EH (cell line): ENCODE measurements at places on chromosomes 4 and X.

DNA sequence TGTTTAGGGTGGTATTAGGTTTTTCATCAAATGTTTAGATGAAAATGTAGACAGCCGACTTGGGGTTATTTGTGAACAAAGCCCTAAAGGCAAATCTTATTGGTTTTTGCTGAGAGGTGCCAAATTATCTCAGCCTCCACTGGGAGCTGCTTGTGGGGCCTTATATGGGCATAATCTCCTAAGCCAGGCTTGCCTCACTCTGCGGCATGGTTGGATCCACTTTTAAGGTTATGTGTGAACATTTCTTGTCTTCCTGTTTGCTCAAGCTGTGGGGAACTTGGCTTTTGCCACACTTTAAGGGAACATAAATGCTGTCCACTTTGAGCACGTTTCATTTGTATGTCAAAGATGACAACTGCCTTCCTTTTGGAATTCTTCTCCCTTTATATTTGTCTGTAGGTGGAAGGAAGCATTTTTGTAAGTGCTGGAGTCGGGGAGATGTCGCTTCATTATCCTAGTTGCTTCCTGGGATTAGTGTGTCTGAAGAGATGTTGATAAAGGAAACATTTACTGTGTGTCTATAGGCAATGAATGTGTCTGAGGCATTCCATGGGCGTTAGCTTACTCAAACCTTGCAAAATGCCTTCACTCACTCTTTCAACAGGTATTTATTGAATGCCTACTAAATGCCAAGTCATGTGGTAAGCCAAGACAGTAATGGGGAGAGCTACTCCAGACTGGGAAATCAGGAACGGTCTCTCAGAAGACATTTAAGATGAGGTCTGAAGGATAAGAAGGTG is 78.3 kb downstream of the SLC9A6 start:
- DNase-seq = peak; percentile 30

DNA sequence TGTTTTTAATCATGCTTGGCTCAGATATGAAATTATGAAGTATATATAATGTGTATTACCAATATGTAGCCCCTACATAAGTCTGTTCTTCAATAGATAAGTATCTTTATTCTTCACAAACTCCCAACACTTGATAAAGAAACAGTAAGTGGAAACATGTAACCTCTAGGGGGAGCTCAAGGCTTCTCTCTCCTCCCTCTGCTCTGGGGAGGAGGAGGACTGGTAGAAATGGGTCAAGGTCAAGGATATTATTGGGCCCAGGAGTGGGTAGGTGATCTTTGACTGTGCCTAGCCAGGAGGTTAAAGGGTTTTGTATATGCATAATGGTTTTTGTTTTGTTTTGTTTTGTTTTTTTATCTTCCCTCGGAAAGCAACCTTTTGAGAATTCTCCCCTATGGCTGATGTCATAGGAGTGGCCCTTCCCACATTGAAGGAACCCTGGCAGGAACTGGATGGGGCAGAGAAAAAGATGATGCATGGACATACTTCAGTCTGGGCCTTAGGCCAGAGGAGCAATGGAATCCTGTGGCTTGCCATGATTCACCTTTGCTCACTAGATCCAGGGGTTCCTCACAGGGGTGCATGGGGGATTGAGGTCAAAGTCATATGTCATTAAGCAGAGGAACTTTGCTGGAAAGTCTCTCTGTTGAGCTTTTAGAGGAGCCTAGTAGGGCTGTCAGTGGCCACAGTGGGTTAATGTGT is 460.3 kb downstream of the MID1IP1 start:
- peak; percentile 39 for DNase-seq

DNA sequence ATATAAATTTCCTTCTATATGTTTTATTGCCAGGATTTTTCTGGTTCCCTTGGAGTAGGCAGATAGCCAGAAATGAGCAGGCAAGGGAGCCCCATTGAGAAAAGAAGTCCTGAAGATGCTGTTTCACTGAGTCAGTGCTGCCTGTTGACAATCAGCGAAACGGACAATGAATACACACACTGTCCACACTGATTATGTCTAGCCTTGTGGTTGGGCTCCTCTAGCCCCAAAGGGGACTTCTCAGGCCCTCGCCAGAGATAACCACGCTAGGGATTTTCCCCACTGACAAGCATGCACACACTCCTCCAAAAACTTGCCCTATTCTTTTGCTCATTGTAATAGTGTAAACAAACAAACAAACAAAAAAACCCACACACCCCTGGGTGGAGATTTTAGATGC is 369.3 kb downstream of the DMD start:
- no peak for DNase-seq

- peak; percentile 70 for DNase-seq
Measured at GRCh38 chrX:40996886-40997530, 88.2 kb upstream of the USP9X start.

- no peak for DNase-seq
Measured at GRCh38 chr4:145035494-145036136, 62.4 kb downstream of the ANAPC10 start.

GRCh38 chrX:104749951-104750610 is 184.1 kb downstream of the IL1RAPL2 start:
- no peak for DNase-seq

DNA sequence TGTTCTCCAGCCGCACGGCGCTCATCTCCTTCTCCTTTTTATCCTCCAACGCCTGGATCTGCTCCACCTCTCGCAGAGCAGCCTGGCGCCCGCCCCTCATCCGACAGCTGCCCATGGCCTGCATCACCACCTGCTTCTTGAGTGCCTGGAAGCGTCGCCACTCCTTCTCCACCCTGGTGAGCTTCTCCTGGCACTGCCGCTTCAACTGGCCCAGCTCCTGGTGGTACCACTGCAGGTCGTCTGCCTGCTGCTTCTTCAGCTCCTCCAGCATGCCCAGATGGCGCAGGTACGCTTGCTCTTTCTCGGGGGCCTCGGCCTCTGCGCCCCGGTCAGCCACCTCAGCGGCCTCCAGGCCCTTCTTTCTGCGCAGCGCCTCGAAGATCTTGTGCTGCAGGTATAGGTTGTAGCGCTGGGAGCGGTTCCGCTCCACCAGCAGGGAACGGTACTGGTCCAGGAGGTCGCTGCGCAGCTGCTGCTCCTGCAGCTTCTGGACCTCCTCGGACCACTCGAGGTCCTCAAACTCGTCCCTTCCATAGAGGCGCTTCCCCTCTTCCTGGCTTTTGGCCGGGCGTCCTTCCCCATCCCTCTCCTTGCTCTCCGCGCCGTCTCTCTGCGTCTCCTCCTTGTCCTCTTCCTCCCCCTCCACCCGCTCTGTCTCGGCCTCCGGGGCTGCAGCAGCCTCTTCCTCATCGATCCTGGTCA is 1.2 kb upstream of the TADA2B start:
- DNase-seq = peak; percentile 24

- peak; percentile 26 for DNase-seq
Measured at GRCh38 chrX:13638826-13639225, 14.1 kb upstream of the TCEANC start.

- DNase-seq = peak; percentile 50
Measured at GRCh38 chr4:8427761-8428287, 12.7 kb downstream of the ACOX3 start.

- no peak for DNase-seq
Measured at GRCh38 chrX:4240541-4241194, 527.2 kb upstream of the PRKX start.

GRCh38 chr4:29046186-29046585 is 1674.0 kb upstream of the PCDH7 start:
- DNase-seq = peak; percentile 60

DNA sequence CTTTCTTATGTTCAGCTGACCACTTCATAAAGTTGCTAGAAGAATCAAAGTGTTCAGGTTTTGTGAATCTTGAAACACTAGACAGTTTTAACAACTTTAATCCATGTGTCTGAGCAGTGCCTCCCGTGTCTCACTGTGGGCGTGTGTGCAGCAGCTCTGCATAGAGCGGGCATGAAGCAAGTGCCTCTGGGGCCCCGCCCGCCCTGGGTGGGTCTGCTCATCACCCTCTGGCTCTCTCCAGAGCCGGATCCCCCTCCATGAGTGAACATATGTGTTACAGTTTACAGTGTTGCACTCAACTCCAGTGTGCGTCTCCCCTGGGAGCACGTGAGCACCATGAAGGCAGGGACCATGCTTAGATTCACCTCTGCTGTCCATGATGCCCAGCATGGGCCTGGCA is 37.6 kb upstream of the CRMP1 start:
- no peak for DNase-seq

DNA sequence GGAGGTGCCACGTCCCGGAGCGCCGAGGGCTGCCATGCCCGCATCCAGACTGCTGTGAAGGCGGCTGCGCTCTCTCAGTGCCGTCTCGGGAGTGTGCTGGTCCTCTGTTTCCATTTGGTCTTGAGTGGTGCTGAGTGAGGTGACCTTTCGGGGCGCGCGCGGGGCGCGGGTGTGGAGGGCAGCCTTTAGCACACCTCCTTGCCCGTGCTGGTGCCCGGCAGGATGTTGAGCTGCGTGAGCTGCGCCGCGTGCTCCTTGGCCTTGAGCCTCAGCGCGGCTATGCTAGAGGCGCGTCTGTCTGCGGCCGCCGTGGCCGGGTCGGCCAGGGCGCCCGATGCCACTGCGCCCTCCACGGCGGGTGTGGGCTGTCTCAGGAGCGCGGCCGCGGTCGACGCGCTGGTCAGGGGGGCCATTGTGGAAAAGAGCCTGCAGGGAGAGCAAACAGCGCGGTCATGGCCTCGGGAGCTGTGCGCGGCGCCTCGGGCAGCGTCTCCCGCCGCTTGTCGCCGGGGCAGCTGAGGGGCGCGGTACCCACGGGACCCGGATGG is 11.2 kb downstream of the ARX start:
- no peak for DNase-seq

- no peak for DNase-seq
Measured at GRCh38 chrX:39336671-39337311, 535.5 kb downstream of the MID1IP1 start.

GRCh38 chr4:184450743-184451535 is 23.4 kb downstream of the IRF2 start:
- DNase-seq = no peak
